ENCODE measurements at places on chromosomes 12 and 14.

GRCh38 chr12:71694099-71694820 lies 8.4 kb downstream of the TMEM19 start:
- no peak for DNase-seq

GRCh38 chr12:119620490-119620889 lies 26.9 kb downstream of the TMEM233 start:
- DNase-seq: no peak

DNA sequence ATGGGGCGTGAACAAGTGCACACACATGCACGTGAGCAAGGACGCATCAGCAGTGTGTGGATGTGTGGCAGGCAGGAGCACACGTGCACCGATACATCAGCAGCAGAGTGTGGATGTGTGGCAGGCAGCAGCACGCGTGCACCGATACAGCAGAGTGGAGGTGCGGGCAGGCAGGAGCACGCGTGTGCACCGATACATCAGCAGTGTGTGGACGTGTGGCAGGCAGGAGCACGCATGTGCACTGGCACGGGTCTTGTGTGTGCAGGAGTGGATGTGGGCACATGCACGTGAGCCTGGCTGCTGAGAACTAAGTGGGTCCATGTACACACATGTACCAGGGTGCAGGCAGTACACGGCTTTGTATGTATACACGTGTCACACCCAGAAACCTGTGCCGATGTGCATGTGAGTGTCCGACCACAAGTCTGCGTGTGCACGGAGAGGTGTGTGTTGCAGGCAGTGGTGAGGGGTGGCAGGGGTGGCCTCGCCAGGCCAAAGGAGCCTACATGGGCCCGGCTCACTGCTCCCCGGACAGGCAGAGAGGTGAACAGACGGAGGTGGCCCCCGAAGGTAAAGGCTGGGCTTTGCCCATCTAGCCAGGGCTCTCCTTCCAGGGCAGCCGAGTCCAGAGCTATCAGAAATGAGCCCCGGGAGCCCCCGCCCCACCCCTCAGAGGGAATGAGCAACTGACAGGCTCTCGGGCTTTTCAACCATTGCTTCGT lies 53.9 kb downstream of the RFLNA start:
- DNase-seq: no peak

- no peak for DNase-seq
These were observed 55.5 kb downstream of the DYRK2 start for GRCh38 chr12:67704071-67704470.

- peak; percentile 25 for DNase-seq
These were observed 53.1 kb downstream of the SYNE3 start for GRCh38 chr14:95463171-95463901.

- DNase-seq: no peak
These were observed 133.7 kb downstream of the PRIMA1 start for GRCh38 chr14:93654599-93654998.

Measured in KBM-7 (cell line).